ENCODE measurements at places on chromosomes 1 and 21.
A peak's percentile ranks its signal among the peaks of the same experiment; 100 is the strongest.

DNA sequence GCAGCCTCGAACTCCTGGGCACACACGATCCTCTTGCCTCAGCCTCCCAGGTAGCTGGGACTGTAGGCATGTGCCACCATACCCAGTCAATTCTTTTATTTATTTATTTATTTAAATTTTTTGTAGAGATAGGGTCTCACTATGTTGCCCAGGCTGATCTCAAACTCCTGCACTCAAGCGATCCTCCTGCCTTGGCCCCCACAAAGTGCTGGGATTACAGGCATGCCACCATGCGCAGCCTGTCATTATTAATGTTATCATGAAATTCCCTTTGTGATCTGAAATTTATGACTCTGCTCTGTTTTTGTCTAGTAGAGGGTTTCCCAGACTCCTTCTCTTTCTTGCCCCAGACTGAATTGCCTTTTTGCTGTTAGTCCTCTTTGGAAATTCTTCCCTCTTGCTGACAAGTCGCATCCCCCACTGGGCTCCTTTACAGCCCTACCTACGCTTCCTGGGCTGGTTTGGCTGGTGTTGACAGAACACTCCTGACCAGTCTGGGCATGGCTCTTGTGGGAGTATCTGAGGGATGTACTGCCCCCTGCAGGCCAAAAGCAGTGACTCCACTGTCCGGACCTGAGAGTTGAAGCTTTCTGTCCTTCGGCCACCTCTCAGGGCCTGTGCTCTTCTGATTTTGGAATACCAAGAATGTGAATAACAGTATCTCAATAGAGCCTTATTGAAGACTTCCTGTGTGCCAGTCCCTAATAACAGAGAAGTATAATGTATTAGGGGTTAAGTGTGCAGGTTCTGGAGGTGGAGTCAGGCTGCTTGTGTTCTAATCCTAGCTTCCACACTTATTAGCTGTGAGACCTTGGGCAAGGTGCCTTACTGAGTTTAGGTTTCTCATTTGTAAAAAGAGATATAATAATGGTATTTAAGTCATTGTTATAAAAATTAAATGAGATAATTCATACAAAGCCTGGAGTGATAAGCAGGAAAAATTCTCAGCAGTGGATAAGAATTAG is 28.2 kb downstream of the TCEANC2 start:
- DNase-seq = no peak

GRCh38 chr1:85628791-85629531 is 48.4 kb downstream of the CCN1 start:
- DNase-seq = no peak

GRCh38 chr1:1003618-1004419 is 3.9 kb upstream of the HES4 start:
- DNase-seq = no peak

DNA sequence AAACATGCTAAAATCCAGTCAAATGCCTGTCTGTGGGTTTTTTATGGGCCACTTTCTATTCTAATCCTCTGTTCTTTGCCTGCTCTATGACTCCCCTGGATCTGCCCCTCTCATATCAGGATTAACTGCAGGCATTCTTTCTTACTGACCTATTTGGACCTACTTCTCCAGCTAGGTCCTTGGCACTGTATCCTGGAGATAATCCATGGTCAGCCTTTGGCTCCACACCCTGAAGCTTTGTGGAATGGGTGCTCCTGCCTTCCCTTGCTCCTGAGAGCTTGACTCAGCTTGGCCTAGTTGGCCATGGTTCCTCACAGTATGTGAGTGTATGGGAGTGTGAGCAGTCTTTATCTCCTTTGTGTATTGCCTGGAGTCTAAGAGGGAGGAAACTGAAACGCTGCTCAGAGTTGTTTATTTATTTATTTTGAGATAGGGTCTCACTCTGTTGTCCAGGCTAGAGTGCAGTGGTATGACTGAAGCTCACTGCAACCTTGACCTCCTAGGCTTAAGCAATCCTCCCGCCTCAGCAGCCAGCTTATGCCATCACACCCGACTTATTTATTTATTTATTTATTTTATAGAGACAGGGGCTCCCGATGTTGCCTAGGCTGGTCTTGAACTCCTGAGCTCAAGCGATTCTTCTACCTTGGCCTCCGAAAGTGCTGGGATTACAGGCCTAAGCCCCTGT is 28.7 kb upstream of the CDC14A start:
- no peak for DNase-seq

DNA sequence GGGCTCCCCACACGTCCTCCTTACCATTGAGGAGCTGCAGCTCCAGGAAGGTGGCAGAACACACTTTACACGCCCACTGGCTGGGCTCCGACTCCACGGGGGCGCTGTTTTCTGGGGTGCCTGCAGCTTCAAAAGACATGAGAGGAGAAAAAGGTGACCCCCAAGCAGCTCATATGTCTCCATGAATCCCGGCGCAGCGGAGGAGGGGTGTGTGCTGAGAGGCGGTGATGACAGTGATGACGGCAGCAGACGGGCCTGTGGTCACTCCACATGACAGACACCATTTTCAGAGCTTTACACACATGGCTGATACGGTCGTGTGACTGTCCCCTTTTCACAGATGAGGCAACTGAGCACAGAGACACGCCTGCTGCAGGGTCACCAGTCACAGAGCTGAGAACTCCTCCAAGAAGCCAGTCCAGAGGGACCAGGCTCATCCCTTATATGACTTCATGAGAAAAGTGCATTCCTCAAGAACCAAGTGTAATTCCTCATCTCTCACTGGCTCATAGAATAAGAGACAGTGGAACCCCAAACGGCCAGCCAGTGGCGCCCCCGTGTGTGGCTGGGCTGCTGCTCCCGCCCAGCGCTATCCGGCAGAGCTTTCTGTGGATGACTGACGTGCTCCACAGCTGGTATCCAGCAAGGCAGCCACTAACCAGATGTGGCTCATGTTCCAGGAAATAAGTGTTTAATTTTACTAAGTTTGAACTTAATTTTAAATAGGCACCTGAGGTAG is 31.9 kb downstream of the PRDM15 start:
- no peak for DNase-seq

DNA sequence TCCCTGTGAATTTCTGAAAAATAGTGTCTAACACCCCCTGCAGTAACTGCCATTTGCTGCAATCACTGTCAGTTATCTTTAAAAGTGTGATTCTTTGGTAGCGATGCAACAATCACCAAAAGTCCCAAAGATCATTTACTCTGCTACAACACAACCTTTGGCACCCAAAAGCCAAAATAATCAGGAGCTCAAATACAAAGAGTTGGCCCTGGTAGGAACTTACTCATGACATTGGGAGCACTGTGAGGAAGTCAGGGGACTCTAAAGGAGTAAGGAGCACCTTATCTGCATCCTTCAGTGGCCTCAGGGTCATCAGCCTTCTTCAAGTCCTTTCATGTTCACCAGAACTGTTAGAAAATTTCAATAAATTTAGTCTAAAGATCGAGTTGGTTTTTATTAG is 54.6 kb downstream of the SLC16A1 start:
- DNase-seq = no peak

DNA sequence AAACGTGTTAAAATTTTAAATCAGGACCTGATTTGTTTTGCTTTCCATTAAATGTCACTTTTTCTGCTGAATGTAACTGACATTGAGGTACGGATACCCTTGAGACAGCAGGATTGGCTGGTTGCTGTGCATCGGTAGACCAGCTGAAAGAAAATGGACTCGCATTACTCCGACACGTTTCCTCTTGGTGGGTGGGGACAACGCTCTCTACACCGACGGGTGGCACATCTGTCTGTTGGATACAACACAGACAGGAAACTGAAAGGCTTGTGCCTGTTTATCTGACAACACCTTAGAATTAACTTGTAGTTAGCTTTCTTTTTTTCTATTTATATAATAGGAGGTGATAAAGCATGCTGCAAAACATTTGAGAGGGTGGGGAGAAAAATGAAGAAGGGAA is 19.4 kb downstream of the PRPF38A start:
- DNase-seq = no peak

- DNase-seq = no peak
Measured at GRCh38 chr21:15354516-15354915, 289.7 kb upstream of the NRIP1 start.

GRCh38 chr1:207803678-207804077 is 51.8 kb downstream of the CD46 start:
- no peak for DNase-seq

DNA sequence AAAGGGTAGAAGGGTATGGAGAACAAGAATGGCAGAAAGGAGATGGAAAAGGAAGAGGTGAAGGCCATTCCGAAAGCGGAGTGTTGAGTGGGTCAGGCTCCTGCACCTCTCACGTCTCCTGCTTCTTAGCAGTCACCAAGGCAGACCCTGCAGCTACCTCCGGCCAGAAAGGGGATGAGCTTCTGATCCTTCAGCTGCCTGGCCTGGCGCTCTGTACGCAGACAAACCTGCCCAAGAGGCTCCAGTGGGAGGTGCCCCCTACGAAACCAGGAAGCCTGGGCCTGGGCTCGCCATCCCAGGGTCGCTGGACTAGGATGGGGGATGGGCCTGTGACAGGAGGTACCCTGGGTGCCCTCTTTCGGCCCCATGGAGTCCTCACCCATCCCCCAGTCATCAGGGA is 3.0 kb downstream of the GPR61 start:
- no peak for DNase-seq

GRCh38 chr21:39705849-39706248 is 39.1 kb upstream of the IGSF5 start:
- no peak for DNase-seq

GRCh38 chr1:14842891-14843290 is 244.4 kb downstream of the KAZN start:
- DNase-seq = no peak

- DNase-seq = no peak
Measured at GRCh38 chr1:31310198-31310597, 13.4 kb downstream of the ZCCHC17 start.

- DNase-seq = no peak
Measured at GRCh38 chr1:55172272-55172671, 42.9 kb downstream of the USP24 start.

- no peak for DNase-seq
Measured at GRCh38 chr1:207414606-207415108, 39.5 kb upstream of the CR2 start.

- DNase-seq = no peak
Measured at GRCh38 chr21:29656504-29657239, 283.1 kb downstream of the GRIK1 start.

GRCh38 chr1:156462954-156463795 is 37.4 kb downstream of the MEF2D start:
- no peak for DNase-seq

DNA sequence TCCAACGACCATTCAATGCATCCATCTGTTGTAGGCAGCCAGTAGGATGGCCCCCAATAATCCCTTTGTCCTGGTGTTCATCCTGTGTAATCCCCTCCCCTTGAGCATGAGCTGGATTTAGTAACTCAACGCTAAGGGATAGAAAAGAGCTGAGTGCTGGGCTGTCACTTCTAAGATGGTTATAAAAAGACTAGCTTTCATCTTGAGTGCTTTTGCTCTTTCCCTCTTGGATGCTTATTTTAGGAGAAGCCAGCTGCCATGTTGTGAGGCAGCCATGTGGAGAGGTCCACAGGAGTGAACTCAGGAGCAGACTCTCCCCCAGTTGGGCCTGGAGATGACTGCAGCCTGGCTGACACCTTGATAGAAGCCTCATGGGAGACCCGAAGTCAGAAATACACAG is 401.5 kb downstream of the VAV3 start:
- no peak for DNase-seq

- DNase-seq = no peak
Measured at GRCh38 chr1:9714257-9714718, 62.8 kb downstream of the PIK3CD start.

DNA sequence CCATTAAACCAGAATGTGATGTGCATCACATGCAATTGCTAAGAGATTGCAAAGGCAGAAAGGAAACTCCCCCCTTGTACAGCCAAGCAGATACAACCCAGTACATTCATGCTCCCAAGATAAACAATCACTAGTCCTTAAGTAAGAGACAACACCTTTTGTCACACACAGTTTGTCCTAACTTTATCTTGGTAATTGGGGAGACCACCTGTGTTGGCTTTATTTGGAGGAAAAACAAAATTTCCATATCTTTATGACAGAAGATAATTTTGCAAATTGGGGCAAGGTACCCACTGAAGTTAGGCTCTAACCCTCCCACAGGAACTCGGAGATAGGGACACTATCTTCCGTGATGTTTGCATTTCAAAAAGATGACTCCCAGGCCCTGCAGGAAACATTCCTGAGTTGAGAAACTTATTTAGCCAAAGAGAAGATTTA is 175.0 kb upstream of the TNR start:
- no peak for DNase-seq

DNA sequence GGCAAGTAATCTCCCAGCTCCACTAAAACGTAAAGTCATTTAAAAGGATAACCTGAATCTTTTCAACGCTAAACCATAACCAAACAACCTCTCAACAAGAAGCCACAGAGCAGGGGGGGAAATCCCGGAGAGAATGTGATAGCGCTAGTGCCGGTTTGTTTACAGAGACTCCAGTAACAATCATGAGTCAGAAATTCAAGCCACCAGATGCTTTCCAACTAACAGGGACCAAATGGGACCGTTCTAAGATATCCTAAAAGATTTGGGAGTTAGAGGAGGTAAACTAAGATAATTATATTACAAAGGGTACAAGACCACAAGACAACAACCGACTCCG is 825 bp downstream of the DCAF8 start:
- DNase-seq = peak; percentile 28

GRCh38 chr1:106072909-106073600 is 983.4 kb upstream of the PRMT6 start:
- no peak for DNase-seq

DNA sequence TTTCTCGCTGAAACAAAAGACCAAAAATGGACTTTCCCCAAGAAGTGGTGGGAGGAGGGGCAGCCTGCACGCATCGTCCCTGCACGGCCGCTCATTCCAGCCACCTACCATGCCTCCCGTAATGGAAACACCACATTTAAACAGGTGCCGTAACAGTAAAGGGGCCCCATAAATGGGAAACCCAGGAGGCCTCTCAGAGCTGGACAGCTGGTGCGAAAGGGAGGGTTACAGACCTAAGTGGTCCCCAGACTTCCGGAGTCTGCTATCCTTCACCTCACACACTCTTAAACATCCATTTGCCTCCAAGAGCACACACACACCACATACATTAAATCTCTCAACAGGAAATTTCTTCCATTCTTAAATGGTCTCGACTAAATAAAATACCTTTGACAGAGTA is 120.7 kb upstream of the SOD1 start:
- peak; percentile 34 for DNase-seq

DNA sequence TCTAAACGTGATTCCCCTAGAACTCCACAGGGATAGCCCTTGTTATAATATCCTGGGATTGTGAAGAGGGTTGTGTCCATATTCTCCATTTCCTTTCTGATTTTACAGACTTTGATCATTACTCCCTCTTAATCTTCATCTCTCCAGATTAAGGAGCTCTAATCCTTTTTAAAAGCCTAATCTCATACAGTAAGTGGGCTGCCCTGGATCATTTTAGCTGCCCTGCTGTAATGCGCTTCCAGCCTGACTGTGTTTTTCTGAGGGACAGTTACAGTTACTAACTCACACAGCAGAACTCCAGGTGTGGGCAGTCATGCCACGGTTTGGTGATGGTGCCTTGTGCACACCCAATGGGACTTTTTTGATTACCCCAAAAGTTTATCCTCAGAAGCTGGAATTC is 33.5 kb downstream of the PROX1 start:
- DNase-seq = no peak

- DNase-seq = no peak
Measured at GRCh38 chr1:43388613-43389012, 987 bp downstream of the MED8 start.

All from NCI-H2171 (cell line).